ENCODE measurements at places on chromosomes 5 and 9.
A peak's percentile ranks its signal among the peaks of the same experiment; 100 is the strongest.

DNA sequence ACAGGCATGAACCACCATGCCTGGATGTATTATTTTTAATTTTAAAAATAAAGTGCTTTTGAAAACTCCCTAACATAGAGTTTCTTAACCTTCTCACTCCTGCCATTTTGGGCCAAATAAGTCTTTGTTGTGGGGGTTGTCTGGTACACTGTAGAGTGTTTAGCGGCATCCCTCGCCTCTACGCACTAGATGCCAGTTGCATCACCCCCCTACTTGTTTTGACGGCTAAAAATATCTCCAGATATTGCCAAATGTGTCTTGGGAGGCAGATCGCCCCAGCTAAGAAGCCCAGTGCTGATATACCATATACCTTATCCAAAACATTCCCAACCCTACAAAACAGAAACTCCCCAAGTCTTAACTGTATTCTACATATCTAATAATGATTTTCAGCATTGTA is 54.6 kb downstream of the SCAI start:
- no peak for DNase-seq

GRCh38 chr9:129486756-129487657 is 133.9 kb downstream of the C9orf50 start:
- DNase-seq, result no peak

DNA sequence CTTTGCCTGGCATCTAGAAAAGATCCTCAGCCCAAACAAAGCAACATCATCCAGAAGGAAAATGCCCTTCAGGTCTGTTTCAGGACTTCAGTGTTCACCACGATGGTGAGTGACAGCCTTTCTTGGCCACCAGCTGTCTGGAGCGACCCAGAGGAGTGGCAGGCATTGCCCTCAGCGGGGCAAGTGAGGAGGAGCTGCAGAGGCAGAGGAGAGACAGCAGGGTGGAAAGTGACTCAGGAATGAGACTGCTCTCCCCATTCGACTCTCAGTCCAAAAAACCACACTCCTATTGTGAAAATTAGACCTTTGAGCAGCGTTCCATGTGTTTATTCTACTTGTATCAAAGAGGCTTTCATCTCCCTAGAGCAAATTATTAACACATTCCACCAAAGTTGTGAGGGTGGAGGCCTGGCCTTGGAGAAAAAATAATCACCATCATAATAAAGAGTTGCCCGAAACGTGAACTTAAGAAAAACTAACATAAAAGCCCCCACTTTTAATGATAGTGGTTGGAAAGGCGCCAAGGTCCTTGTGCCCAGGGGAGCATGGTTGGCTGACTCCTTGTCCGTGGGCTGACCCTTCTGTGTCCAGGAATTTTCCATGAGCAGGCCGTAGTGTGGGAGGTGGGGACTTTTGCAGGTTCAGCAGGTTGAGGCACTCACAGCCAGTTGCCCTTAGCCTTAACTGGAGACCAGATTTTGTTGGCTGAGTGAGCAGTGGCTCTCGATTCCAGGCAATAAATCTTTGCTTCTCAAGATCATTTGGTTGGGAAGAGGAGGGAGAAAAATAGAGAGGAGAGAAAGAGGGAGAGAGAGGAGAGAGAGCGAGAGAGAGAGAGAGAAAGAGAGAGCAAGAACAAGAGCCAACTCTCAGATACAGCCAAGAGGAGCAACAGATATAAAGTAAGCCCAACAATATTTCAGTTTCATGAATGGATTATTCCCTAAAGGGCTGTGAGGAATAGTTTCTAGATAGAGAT is 125.9 kb upstream of the ANKRD55 start:
- DNase-seq, result no peak

DNA sequence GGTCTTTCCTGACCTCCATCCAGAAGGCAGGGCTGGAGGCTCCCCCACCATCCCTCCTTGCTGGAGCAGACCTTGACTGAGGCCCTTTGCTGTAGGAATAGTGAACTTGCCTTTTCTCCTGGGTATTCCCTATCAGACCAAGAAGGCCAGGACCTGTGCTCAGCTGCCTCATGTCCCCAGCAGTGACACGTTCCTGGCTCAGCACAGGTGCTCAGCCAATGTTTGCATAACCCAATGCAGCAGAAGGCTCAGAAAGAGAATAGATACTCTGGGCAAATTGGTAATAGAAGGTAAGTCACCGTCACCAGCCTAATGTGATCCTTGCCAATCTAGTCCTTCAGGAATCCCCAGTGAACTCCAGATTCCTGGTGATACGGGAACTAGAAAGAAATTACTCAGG is 96.4 kb downstream of the ACTL7B start:
- no peak for DNase-seq

- no peak for DNase-seq
Observed at GRCh38 chr5:17832949-17833745, 198.9 kb downstream of the TAF11L14 start.

DNA sequence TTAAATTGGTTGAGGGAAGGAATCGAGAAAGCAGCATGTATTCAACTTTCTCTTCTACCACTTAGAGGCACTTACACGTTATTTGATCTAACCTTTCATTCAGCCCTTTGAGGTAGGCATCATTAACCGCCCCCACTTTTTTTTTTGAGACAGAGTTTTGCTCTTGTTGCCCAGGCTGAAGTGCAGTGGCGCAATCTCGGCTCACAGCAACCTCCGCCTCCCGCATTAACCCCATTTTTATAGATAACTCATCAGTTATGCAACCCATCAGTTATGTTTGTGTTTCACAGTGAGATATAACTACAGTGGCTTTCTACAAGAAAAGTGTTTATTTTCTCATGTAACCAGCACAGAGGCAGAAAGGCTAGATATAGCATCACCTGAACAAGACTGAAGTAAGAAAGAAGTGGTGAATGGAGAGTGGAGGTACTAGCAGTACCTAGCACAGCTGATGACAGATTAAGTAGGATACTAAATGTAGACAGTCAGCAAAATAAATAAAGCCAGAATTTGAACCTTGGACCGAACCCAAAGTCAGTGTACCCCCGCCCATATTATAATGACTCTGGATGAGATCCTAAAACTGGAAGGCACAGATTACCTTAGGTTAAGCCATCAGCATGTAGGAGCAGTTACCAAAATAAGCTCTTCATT is 91.2 kb downstream of the PJA2 start:
- no peak for DNase-seq

- no peak for DNase-seq
Observed at GRCh38 chr9:973295-973834, 3.1 kb upstream of the DMRT3 start.

DNA sequence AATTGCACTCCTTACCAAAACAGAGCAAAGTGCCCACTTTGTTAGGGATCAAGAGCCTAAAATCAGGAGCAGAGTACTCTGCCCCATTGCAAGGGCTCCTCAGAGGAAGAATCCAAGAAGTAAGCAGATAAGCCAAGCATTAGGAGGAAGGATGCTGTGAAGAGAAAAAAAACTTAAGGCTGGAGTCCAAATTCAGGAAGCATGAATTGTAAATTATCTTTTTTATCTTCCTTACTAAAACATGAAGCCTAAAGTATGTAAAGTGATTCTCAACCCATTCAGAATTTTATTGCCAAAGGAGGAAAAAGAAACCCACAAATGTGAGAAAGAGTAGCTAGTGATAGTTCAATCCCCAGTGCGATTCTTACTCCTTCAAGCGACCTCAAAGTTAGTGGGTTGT is 523.9 kb downstream of the TAF11L14 start:
- no peak for DNase-seq

DNA sequence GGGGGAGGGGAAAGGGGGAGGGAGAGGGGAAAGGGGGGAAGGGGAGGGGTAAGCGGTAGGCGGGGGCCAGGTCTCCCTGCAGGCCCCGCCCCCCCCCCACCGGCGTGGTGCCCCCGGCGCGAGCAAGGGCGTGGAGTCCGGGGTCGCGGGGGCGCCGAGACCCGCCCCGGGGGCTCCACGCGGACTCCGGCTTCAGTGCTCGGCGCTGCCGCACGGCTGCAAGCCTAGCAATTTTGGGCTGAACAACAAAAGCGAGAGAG is 10.8 kb downstream of the C9orf50 start:
- no peak for DNase-seq

GRCh38 chr9:91789941-91790340 is 160.1 kb downstream of the ROR2 start:
- no peak for DNase-seq

GRCh38 chr9:128001779-128002298 is 21.1 kb upstream of the EEIG1 start:
- no peak for DNase-seq

GRCh38 chr9:72361217-72361616 is 3.8 kb downstream of the ZFAND5 start:
- DNase-seq, result no peak

DNA sequence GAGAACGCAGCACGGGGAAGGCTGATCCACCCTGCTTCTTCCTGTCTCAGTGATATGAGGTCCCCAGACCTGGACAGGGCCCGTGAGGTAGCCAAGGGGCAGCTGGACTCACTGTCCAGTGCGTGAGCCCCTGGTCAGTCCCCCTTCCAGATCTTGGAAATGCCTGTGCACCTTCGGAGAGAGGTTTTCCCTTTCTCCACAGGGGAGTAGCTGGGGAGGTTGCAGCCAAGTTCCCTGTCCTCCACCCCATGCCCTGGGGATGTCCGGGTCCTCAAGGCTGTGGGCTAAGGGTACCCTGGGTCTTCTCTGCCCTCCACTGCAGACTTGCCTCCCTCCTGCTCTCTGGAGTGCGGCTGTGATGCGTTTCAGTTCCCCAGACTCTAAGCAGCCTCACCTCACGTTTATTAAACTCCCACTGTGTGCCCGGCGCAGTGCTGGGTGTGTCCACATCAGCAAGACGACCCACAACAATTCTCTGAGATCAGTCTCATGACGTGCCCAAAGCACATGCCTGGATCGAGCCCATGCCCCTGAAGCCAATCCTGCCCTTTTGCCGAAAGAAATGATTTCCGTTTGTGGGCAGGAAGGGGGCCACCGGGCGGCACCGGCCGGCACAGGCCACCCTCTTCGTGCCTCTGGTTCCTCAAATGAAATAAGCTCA is 101.3 kb upstream of the PHYKPL start:
- no peak for DNase-seq

- DNase-seq, result no peak
Observed at GRCh38 chr9:87731321-87731720, 5.4 kb downstream of the CTSL start.

GRCh38 chr9:16099732-16100536 is 547.1 kb downstream of the CCDC171 start:
- no peak for DNase-seq

- no peak for DNase-seq
Observed at GRCh38 chr9:35948451-35948850, 9.5 kb downstream of the OR2S2 start.

DNA sequence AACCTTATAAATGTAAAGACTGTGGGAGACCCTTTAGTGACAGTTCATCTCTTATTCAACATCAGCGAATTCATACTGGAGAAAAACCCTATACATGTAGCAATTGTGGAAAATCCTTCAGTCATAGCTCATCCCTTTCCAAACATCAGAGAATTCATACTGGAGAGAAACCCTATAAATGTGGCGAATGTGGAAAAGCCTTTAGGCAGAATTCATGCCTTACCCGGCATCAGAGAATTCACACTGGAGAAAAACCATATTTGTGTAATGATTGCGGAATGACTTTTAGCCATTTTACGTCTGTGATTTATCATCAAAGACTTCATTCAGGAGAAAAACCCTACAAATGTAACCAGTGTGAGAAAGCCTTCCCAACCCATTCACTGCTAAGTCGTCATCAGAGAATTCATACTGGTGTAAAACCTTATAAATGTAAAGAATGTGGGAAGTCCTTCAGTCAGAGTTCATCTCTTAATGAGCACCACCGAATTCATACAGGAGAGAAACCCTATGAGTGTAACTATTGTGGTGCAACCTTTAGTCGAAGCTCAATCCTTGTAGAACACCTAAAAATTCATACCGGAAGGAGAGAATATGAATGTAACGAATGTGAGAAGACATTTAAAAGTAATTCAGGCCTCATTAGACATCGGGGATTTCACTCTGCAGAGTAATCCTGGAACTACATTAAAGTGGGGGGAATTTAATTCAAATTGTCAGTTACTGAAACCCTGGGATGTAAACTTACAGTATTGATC is 17.7 kb downstream of the ZNF483 start:
- DNase-seq, result no peak

- peak; percentile 27 for DNase-seq
Observed at GRCh38 chr5:135456238-135457099, 4.3 kb upstream of the TIFAB start.

DNA sequence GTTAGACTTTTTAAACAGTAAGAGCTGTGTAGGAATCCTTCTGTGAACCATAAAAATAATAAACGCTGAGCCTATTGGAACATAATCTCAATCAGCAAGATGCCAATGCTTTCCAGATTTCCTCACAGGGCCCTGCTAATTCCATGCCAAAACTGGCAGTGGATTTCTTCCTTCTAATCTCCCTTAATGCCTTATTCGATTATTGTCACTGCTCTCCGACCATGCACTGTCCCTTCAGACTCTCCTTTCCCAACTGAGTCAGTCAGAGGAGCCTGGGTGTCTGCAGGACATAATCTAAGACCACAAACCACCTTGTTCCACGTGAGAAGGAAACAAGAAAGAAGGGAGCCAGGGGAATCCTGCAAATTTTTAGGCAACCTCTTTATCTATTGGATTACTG is at the start of gene GABRA6:
Gene GABRA6 (plus strand): TSS at position 261 of the 400 bp plus-strand sequence. CDS start 269 bp downstream, outside the sequence.
- no peak for DNase-seq

DNA sequence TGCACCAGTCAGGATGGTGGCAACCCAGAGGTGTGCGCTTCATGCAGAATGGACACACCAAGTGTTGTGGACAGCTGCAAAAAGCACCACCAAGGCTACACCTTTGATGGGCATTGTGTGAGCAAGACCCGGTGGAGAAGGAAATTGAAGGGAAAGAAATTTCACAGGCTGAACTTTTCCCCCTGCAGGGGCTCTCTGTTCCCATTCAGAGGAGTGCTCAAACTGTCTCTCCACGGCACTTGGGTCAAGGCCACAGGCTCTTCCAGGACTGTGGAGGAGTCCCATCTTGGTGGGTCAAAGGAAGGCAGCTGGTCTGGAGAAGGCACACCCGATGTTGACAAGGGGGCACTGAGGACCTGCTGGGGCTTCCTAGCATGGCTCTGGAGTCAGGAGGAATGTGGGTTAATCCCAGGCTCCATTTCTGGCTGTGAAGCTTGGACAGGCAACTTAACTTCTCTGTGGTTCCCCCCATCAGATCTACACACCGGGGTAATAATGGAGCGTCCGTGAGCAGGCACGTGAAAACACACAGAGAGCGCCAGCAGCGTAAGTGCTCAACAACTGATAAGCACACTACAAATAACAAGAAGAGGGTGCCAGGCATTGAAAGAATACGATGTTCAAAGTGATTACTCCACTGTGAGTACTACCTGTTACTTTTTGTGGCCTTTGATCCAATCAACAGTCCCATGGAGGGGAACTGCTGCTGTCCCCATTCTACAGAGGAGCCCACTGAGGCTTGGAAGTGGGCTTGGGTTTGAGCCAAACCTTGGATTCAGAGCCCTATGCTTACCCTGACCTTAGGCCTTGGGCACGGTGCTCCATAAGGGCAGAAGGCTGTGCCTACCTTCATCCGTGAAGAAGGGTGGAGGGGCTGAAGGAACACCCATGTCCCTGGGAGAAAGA is 34.2 kb upstream of the TIFAB start:
- DNase-seq, result no peak

- no peak for DNase-seq
Observed at GRCh38 chr5:87210076-87210475, 57.6 kb upstream of the RASA1 start.

GRCh38 chr5:38926121-38926520 is 80.3 kb downstream of the OSMR start:
- DNase-seq, result no peak

- no peak for DNase-seq
Observed at GRCh38 chr9:108535526-108535925, 320.3 kb downstream of the ACTL7B start.

GRCh38 chr5:44875661-44876605 is 67.2 kb downstream of the MRPS30 start:
- no peak for DNase-seq

All from CD4-positive, alpha-beta T cell treated with Interferon alpha-2 for 1 hour (primary cell).